Natural killer cell (primary cell): ENCODE measurements at places on chromosomes 16 and 17.
A peak's percentile ranks its signal among the peaks of the same experiment; 100 is the strongest.

DNA sequence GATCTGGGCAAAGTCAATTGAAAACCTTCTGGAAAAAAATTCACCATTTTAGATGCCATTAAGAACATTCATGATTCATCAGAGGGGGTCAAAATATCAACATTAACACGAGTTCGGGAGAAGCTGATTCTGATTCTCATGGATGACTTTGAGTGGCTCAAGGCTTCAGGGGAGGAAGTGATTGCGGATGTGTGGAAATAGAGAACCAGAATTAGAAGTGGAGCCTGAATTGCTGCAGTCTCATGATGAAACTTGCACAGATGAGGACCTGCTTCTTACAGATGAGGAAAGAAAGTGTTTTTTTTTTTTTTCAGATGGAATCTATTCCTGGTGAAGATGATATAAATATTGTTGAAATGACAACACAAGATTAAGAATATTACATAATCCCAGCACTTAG lies 12.9 kb downstream of the ITGAX start:
- DNase-seq: no peak

DNA sequence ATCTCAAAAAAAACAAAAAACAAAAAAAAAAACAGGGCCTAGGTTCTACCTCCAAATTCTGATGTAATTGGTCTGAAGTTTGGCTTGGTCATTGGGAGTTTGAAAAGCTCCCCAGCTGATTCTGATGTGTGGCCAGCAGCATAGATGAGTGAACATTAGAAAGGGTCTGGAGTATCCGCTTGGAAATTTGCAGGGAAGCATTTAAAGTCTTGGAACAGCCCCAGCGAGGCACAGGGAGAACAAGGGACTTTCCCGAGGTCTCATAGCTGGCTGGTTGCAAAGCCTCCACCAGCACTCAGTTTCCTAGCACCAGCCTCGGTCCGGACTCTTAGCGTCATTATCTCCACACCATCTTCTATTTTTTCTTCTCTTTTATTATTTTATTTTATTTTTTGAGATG lies 70.8 kb downstream of the RAB11FIP4 start:
- DNase-seq: no peak

DNA sequence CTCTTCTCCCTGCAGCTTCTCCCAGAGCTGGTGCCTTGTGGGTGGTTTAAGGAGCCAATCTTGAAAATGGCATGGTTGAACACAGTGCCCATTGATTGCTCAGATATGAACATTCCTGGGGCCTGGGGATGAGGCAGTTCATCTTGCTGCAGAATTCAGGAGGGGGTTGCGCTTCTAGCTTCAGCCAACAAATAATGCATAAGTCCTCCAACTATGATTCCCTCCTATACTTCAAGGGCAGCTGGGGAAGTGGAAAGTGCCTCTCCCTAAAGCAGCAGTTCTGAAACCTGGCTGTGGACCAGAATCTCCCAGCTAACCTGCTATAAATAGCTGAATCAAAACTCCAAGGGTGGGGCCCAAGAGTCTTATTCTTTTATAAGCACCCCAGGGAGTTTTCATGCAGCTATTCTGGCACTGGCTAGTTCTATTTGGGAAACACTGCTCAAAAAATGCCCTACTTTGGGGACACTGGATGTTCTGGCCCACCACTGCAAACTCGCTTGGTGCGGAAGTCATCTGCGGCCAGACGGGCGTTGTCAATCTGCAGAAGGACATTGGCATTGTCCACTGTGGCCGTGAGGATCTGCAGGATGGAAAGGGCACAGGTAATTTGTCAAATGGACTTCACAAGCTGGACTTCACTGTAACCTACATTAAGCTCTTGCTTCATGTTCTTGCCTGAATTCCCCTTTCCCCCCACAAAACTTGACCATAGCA lies 130.3 kb downstream of the CCDC144A start:
- DNase-seq: no peak

DNA sequence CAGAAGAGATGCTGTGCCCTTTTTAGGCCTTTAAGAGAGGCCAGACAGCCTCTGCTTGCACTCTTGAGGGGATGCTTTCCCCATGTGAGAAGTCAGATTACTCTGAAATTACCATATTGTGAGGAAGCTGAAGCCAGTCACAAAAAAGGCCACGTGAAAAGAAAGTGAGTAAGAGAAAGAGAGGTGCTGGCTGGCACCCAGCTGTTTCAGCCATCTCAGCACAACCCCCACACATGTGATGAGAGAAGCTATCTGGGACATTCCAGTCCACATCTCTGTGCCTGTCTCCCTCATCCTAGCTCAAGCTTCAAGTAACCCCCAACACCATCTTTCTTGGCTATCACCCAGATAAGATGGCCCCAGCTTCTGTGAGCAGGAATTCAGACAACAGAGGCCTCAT lies 131.4 kb downstream of the HS3ST2 start:
- DNase-seq: no peak

- no peak for DNase-seq
These were observed 109.0 kb upstream of the DHX40 start for GRCh38 chr17:59456428-59456827.

GRCh38 chr17:4939546-4939795 lies 375 bp downstream of the SLC25A11 start:
- no peak for DNase-seq

GRCh38 chr16:80114699-80115098 lies 426.1 kb upstream of the DYNLRB2 start:
- DNase-seq: no peak

DNA sequence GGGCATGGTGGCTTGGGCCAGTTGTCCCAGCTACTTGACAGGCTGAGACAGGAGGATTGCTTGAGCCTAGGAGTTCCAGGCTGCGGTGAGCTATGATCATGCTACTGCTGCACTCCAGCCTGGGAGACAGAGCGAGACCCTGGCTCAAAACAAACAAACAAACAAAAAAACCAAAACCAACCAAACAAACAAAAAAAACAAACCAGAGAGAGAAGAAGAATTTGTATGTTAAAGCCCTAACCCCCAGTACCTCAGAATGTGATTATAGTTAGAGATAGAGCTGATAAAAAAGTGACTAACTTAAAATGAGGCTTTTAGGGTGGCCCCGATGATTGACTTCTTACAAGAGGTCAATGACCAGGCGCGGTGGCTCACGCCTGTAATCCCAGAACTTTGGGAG lies 1.7 kb upstream of the MMP25 start:
- DNase-seq: no peak

GRCh38 chr17:80800481-80801391 lies 190.9 kb upstream of the CHMP6 start:
- no peak for DNase-seq

DNA sequence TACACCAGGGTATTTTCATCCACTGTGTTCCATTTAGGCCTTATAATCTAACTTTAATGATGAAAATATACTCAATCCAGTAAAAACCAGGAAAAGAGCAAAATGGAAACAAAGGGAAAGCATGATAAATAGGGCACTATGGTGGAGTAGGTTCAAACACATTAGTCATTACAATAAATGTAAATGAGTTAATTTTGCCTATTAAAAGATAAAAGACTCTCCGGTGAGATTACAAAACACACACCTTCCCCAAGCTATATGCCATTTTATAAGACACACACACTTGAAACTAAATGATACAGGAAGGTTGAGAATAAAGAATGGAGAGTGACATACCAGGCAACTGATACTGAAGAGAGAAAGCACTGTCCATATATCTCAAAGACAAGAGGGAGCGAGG lies 10.0 kb downstream of the PPL start:
- DNase-seq: no peak

DNA sequence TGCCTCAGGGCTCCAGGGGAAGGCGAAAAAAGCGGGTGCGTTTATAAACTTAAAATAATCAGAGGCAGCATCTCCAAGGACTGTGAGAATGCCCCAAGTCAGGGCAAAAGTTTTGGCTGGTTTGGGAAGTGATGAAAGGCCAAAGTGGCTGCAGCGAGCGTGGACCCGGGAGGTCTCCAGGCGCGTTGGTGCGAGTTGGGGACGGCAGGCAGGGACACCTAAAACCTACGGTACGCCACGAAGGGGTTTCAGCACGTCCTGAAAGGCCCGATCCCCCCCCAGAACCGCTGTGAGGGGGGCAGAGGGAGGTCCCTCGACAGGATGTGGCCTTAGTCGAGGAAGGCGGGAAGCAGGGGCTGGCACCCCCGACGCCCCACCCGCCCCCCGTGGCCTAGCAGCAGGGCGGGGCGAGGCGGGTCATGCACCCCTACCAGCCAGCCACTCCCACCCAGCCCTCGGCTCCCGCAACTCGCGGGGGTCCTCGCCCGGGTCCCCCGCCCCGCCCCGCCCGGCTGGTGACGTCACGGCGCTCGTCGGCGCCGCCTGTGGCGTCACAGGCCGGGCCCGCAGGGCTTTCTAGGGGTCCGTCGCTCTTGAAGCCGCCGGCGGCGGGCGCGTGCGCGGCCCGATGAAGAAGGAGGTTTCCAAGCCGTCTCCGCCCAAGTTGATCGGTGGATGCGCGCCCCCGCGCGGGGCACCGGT lies at the start of gene MYCBPAP:
MYCBPAP (plus strand) TSS at position 569 of the 702 bp plus-strand sequence. CDS start 236 bp downstream, outside the sequence.
- peak; percentile 64 for DNase-seq

- DNase-seq: peak; percentile 63
These were observed 2.7 kb downstream of the SOCS1 start for GRCh38 chr16:11253009-11253994.

GRCh38 chr17:82228278-82228841 lies 482 bp upstream of the SLC16A3 start:
- DNase-seq: peak; percentile 63

DNA sequence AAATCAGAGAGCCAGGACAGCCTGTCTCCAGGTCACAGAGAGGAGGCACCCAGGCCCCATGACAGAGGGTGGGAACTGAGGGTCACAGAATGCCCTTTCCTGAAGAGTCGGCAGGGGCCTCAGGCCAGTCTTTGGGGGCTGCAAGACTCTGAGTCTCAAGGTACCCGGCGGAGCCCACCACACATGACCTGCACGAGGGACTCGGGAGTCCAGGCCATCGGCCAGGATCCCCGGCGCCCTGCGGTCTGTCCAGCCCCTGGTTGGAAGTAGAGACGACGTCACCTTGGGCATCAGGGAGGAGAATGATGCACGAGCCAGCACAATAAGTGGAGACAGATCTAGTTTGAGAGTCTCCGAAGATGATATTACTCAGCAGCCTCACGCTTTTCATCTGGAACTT lies 234.7 kb upstream of the SDK2 start:
- no peak for DNase-seq

DNA sequence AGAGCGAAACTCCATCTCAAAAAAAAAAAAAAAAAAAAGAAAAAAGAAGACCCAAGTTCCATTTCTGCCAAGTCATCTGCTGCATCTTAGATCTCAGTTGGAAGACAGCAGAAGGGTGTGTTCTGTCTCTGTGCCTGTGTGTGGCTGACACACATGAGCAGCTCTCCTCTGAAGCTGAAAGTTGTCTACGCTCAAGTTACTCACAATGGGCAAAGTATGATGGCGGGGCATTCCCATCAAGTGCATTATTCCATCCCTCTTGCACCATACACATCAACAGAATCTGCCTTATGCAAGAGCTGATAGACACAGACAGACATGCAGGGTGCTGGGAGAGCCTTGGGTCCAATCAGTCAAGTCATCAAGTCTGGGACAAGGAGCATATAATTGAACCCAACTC lies 402.2 kb downstream of the XYLT1 start:
- DNase-seq: no peak

DNA sequence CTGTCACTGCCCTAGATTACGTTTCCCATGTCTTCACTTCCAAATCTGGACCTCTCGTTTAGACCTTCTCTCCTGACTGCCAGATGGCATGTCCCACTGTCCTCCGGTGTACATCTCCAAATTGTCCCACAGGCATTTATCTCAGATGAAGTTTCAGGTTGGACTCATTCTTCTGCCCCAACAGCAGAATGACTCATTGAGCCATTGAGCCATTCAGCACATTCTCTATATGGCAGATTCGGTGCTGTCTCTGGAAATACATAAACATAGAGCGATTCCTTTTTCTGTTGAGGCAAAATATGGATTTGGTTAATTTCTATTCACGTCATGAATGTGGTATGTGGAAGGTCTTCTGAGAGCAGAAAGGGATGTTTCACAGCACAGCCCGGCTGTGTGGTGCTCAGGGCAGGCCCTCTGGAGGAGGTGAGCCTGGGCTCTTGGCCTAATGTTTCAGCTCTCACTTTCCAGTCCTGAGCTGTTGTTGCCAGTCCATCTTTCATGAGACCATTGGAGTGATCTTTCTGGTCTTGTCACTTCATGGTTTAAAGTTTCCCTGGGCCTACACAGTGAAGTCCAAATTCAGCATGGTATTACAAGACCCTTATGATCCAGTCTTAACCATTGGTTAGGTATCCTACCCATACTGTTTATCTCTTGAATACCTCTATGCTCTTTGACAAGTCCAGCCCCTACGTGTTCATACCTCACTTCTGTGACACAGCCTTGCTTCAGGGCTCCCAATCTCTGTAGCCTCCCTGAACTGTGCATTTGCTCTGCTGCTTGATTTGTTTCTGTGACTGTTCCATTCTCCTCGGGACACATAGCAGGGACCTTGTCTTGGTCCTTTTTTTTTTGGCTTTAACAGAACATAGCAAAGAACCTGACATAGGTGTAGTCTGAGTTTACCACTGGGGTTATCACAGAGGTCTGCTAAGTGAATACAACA lies 15.9 kb downstream of the HAPSTR1 start:
- no peak for DNase-seq

GRCh38 chr16:57434003-57434402 lies 13.2 kb downstream of the CIAPIN1 start:
- no peak for DNase-seq

GRCh38 chr16:68083239-68083781 lies 1.9 kb upstream of the NFATC3 start:
- DNase-seq: no peak

DNA sequence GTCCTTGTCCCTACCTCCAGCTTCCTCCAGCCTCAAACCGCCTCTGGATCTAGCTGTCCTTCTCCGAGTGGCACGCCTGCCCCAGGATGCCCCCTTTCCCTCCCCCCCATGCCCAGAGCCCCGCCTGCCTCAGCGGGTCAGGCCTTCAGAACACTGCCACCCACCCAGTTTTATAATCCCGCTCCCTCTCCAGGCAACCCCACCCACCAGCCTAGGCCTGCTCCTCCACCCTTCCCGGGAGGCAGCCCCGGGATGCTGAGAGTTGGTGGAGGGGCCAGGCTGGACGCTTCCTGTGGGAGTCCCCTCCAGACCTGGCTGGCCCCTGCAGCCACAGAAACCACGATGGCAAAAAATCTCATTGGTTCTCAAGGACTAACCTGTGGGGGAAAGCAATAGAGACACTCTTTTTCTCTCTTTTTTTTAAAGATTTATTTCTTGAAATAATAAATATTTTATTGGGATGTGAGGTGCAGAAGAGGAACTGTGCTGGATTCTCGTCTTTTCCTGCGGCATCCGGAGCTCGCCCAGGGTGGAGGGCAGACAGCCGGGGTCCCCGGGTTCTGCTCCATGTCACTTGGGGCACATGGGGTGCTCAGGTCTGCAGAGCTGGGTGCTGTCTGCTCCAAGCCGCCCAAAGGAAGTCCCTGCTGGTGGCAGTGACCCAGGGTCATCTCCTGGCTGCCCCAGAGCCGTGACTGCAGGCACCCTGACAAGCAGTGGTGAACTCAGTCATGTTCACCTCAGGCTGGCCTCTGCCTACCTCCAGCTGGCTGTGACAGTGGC lies 81.9 kb downstream of the MGAT5B start:
- DNase-seq: no peak

GRCh38 chr17:3020381-3020780 lies 43.0 kb downstream of the OR1D5 start:
- no peak for DNase-seq
